ENCODE measurements at places on chromosomes 5 and 9.

- no peak for DNase-seq
Measured at GRCh38 chr5:126938466-126938865, 91.9 kb downstream of the MARCHF3 start.

GRCh38 chr5:56807679-56808078 is 7.7 kb upstream of the MAP3K1 start:
- DNase-seq, result no peak

DNA sequence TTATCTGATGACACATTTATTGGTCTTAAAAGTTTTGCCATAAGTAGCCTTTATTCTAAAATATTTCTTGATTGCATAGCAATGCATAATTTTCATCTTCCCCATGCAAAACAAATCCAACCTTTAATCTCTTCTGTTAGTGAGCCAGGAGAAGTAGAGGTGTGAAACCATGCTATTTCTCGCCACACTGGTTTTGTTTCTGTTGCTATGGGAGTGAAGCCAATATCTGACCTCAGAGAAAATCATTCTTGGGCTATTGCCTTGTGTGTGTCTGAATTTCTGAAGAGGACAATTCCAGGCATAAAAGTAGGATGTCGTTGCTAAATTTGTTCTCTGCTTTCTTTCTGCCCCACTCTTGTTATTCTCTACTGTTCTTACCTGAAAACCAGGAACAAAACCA is 183.6 kb downstream of the PTTG1 start:
- no peak for DNase-seq

DNA sequence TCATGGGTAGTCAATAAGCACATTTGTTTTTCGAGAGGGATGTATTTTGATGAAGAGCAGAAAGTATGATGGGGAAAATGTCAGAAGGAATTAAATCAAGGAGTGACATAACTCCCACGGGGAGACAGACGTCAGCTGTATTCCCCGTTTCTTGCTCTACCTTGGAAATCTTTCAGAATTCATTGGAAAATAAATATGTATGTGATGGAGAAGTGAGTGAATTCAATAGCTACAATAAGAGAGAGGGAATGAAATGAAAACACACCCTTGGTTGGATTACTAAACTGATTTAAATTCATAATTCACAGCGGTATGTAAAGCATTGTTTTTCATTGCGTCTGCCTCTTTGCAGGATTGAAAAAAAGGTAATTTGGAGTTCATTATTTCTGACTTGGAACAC is 209.7 kb upstream of the KLF4 start:
- no peak for DNase-seq

GRCh38 chr9:126626127-126626925 is 12.6 kb downstream of the LMX1B start:
- DNase-seq, result no peak

DNA sequence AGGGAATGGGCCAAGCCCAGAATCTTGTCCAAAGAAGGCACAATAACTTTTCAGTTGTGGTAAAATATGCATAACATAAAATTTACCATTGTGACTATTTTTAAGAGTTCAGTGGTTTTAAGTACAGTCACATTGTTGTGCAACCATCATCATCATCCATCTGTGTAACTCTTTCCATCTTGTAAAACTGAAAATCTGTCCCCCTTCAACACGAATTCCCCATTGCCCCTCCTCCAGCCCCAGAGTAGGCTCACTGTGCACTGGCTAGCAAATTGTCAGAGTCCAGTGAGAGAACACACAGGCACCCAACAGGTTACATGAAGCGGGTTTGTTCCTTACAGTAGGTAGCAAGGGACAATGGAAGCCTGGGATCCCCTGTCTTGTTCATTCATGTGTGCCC is 13.7 kb downstream of the BARX1 start:
- DNase-seq, result no peak

All from dorsolateral prefrontal cortex (tissue), 122 donors.